ENCODE measurements at places on chromosomes 11 and 22.

- no peak for DNase-seq
These were observed 829 bp upstream of the ZBED5 start for GRCh38 chr11:10858439-10859325.

DNA sequence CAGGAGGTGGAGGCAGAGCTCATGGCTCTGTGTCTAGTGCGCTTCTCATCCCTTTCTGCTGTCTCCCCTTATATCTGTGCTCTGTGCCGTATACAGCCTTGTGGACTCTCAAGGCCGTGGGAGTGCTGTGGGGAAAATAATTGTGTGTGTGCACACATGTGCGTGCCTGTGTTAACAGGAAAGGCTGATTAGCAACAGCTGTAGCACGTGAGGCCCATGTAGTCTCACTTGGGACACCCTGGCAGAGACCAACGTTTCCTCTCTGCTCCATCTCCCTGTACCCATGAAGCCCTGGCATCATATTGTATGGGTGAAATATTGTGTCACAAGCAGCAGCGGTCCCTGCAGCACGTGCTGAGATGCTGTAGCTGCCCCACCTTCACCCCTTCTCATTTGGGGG, 109.3 kb downstream of the LRRC32 start:
- no peak for DNase-seq

DNA sequence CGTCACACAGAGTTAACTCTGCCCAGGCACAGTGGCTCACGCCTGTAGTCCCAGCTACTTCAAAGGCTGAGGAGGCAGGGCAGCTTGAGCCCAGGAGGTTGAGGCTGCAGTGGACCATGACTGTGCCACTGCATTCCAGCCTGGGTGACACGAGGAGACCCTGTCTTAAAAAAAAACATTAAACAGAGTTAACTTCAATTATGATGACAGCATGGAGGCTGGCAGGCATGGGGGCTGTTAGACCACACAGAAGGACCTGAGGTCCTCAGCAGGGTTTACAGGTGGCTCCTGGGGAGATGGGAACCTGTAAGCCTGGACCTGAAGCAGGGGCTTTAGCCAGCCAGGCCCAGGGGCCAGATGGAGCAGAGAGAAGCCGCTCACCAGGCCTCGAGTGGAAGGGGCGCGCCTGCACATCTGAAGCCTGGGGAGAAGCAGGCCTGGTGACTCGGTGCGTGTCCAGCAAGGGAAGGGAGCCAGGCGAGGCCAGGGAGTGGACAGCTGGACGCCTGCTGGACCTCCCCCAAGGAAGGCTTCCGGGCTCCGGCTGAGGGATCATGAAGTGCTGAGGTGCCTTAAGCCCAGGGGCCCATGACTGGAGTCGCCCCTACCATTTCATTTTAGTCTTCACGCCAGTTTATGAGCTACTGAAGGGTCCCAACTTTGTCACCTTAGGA, 25.3 kb downstream of the RPUSD4 start:
- no peak for DNase-seq

GRCh38 chr11:636511-637332, at the start of gene DRD4:
DRD4 (plus strand) TSS chr11:637269; CDS start chr11:637305, 36 bp downstream.
- no peak for DNase-seq

GRCh38 chr22:41979423-41980250, 10.4 kb downstream of the SEPTIN3 start:
- no peak for DNase-seq

Measured in GM12891 (cell line).